Effector CD4-positive, alpha-beta T cell (primary cell): ENCODE measurements at places on chromosomes 7 and 10.

- no peak for DNase-seq
Measured at GRCh38 chr7:149827089-149827981, 10.8 kb upstream of the ZNF862 start.

DNA sequence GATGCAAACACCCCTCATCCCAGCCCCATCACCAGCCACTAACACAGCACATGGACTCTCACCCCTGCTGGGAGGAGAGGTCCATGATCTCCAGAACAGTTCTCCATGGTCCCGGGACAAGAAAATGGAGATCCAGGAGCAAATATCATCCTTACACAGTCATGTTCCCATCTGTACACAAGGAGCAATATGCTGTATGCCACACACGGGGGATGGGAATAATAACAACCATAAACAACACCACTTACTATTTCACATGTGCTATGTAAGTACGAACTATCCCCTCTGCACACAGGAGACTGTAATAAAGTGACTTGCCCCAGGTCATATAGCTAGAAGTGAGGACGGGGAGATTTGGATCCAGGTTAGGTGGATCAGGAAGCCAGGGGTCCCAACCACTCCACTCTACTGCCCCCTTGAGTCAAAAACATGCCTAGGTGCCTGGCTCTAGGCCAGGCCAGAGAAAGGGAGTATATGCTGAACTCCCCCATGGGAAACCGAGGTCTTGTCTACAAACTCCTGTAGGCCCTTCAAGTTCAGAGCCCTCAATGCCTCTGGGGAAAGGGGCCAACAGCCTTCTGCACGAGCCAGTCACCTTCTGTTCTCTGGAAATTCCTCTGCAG is 34.1 kb downstream of the LRRC20 start:
- no peak for DNase-seq

DNA sequence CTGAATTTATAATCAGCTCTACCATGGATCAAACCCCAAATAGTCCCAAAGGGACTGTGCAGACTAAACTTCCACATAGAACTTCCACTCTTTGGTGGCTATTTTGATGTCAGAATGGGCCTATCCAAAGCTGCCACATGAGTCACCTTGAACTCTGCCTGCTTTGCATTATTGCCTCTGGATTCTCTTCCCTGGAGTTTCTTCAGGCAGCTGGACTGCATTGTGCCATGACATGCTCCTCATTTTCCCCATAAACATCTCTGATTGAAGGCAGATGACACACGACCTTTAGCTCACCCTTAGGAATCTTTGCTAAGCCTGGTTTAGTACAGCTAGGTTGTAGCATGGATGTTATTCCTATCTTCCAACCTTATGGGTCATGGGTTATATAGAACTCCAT is 251.7 kb downstream of the FZD1 start:
- no peak for DNase-seq

- no peak for DNase-seq
Measured at GRCh38 chr7:47763063-47763974, 181.4 kb upstream of the TNS3 start.

- no peak for DNase-seq
Measured at GRCh38 chr10:62684911-62685310, 119.6 kb upstream of the ADO start.

GRCh38 chr7:3106361-3106826 is 62.7 kb upstream of the CARD11 start:
- no peak for DNase-seq

- DNase-seq = peak; percentile 62
Measured at GRCh38 chr7:100604028-100604975, 2.1 kb downstream of the PCOLCE start.

DNA sequence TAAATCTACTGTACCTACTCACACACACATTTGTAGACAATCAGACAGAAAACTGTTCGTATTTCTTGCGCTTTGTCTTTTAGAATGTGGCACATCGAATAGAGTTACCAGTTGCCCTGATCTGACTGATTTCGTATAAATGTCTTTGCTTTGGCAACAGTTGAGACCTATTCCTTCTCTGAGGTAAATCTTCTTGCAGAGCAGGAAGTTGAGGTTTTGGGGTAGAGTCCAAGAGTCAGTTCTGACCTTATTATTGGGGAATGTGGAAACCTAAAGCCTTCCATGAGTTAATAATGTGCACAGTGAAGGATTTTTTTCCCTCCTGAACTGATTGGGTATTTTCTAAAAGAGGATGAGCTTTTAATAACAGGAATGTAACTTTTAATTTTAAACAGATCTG is 135.3 kb downstream of the KIAA1217 start:
- no peak for DNase-seq

DNA sequence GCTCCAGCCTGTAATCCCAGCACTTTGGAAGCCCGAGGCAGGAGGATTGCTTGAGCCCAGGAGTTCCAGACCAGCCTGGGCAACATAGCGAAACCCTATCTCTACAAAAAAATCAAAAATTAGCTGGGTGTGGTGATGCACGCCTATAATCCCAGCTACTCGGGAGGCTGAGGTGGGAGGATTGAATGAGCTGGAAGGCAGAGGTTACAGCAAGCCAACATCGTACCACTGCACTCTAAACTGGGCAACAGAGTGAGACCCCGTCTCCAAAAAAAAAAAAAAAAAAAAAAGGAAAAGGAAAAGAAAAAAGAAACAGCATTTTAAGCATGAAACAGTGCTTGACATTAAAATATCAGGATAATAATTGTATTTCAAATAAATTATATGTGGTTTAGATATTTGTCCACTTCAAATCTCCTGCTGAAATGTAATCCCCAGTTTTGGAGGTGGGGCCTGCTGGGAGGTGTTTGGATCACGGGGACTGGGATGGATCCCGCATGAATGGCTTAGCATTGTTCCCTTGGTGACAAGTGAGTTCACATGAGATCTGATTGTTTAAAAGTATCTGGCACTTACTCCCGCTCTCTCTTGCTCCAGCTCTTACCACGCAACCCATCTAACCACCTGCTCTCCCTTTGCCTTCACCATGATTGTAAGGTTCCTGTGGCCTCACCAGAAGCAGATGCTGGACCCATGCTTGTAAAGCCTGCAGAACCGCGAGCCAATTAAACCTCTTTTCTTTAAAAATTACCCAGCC is 103.4 kb downstream of the SRPK2 start:
- DNase-seq = no peak

- no peak for DNase-seq
Measured at GRCh38 chr7:82244947-82245517, 198.5 kb downstream of the CACNA2D1 start.

DNA sequence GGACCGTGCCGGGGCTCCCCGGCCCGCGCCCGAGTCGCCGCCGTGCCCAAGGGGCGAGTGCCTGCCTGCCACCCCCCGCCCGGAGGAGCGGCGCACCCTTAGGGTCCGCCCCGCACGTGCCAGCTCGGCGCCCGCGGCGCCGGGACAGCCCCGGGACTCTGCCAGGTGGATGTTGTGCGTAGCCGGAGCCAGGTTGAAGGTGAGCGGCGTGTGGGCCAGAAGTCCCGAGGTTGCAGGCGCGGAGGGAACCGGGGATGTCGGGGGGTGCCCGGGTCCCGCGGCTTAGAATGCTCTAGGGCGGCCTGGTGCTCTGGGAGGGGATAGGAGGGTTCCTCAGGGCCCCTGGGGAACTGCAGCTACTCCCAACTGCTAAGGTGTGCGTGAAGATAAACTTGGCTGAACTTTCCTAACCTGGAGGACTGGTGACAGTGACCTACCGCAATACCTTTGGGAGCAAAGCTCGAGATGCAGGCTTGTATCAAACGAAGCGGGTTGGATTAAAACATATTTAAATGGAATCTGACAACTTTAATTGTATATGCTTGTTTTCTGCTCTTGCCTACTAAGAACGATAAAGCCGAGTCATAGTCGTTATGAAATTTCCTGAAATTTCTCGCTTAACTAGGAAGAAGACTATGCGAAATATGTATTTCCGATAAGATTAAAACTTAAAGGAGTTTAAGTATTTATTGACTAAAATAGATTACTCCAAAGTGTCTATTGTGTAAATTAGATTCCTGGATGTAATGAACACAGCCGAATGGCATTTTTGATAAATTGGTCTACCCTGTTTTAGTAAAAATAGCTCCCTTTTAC is at the start of gene CUX1:
TSS of gene CUX1 (plus strand) at position 156 of the 816 bp plus-strand sequence. CDS start at position 170, 14 bp downstream.
- DNase-seq = no peak

GRCh38 chr10:21593986-21594385 is 60.0 kb downstream of the MLLT10 start:
- DNase-seq = no peak

GRCh38 chr10:75068523-75068922 is 42.9 kb upstream of the SAMD8 start:
- no peak for DNase-seq

GRCh38 chr10:103067956-103068355 is 125.1 kb downstream of the NT5C2 start:
- DNase-seq = no peak

DNA sequence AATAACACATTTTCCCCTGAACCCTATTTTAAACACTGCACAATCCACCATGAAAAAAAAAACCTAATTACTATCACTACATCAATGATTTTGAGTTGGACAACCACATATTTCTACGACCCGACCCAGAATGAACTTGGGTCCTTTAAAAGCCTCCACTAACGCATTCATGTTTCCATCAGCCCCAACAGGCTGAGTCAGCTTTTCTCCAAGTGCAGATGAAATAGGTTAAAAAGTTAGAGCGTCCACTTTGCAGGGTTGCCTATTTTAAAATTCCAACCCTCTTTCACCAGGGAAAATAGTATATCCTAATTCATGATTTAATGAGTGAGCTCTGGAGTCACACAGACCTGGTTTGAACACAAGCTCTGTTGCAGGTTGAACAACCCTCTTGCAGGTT is 501.0 kb upstream of the SORCS1 start:
- no peak for DNase-seq

GRCh38 chr7:43619213-43620012 is 36.5 kb downstream of the STK17A start:
- no peak for DNase-seq

GRCh38 chr10:28095791-28096378 is 97.0 kb upstream of the ODAD2 start:
- no peak for DNase-seq

DNA sequence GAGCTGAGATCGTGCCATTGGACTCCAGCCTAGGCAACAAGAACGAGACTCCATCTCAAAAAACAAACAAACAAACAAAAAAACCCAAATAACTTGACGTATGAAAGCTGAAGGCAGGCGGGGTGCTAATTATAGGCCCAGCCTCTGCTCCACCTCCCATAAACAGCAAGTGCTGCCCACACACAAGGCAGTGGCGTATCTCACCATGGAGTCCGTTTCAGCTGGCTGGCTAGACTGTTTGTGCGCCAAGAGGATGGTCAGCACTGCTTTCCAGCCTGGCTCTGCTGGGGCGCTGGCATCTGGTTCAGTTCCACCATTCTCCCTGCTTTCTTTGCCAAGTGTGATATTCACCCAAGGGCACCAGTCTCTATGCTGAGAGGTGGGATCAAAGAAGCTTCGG is 29.1 kb downstream of the ZC3HC1 start:
- no peak for DNase-seq

DNA sequence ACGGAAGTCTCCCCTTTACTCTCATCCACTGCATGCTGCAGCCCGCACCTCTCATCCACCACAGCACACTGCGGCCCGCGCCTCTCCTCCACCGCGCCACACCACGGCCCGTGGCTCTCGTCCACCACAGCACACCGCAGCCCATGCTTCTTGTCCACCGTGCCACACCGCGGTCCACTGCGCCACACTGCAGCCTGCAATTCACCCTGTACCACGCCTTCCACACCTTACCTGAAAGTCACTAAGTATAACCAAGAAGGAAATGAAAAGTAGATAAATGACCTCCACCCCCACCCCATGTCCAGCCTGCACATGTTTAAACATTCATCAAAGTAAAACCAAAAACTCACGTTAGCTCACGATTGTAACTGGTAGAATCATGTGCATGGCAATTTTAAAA is 176.1 kb downstream of the DIP2C start:
- no peak for DNase-seq

DNA sequence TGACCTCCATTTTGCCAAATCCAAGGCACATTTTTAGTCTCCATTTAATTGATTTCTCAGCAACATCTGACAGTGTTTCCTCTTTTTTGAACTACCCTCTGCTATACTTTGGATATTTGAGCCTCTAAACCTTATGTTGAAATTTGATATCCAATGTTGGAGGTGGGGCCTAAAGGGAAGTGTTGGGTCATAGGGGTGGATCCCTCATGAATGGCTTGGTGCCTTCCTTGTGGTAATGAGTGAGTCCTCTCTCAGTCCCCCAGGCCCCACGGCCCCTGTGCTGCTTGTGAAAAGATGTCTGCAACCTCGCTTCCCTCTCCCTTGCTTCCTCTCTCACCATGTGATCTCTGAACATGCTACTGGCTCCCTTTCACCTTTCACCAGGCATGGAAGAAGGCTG is 96.8 kb upstream of the DGKB start:
- no peak for DNase-seq

DNA sequence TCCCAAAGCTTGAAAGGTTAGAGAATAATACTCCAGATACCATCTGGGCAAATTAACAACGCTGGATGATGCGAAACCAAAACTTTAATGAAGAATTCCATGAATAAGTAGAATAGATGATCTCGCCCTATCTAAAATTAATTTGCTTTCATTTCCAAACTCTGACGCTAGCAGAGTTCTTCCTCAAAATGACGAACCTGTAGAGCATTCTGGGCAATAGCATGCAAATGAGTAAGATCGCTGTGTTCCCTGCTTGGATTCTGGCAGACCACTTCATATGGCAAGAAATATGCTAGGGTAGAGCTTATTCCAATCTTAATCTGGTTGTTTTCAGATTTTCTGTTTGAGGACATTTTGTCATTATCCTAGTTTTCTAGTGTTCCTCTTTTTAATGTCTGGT is 36.1 kb upstream of the SMNDC1 start:
- no peak for DNase-seq

GRCh38 chr7:23700046-23700445 is 10.0 kb upstream of the STK31 start:
- no peak for DNase-seq

DNA sequence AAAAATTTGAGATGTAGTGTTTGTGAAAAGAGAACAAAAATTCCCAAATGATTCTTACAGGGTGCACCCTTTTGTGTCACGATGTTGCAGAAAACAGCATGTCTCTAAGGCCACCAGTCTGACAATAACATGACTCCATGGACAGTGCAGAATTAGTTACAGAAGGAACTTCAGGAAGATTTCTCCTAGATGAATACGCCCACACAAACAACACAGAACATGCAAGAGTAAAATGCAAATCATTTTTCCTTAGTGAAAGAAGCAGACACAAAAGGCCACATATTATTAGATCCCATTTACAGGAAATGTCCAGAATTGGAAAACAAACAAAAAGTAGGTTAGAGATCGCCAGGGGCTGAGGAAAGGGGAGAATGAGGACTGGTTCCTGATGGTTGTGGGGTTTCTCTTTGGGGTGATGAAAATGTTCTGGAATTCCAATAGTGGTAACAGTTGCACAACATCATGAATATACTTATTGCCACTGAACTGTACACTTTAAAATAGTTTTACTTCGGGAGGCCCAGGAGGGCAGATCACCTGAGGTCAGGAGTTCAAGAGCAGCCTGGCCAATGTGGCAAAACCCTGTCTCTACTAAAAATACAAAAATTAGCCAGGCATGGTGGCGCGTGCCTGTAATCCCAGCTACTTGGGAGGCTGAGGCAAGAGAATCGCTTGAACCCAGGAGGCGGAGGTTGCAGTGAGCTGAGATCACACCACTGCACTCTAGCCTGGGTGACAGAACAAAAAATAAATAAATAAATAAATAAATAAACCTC is 10.2 kb downstream of the ZC3HAV1 start:
- DNase-seq = no peak
